ENCODE measurements at places on chromosomes 2 and 18.

DNA sequence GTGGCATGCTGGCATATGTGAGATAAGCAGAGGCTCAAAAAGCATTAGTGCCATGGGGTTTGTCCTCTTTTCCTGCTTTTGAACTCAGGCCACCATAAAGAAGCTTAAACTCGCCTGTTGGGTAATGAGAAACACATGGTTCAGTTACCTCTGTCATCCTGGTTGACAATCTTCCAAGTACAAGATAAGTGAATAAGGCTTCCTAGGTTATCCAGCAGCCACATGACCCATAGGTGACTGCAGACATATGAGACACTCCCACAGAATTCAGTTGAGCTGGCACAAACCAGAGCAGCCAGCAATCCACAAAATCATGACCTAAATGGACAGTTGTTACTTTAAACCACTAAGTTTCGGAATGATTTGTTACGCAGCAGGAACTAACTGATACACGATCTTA, 97.3 kb downstream of the TACR1 start:
- DNase-seq = no peak

DNA sequence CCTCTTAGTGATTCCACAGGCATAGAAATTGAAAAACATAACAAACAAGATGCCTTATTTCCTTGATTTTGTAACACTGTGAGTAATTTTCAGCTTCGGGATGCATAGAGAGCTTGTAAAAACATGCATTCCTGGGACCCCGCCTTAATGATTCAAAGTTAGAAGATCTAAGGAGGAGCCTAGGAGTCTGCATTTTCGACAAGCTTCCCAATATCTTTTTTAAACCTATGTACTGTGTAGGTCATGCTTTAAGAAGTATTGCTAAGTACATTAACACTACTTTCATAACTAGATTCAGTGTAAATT, 109.8 kb upstream of the ZNF516 start:
- no peak for DNase-seq

DNA sequence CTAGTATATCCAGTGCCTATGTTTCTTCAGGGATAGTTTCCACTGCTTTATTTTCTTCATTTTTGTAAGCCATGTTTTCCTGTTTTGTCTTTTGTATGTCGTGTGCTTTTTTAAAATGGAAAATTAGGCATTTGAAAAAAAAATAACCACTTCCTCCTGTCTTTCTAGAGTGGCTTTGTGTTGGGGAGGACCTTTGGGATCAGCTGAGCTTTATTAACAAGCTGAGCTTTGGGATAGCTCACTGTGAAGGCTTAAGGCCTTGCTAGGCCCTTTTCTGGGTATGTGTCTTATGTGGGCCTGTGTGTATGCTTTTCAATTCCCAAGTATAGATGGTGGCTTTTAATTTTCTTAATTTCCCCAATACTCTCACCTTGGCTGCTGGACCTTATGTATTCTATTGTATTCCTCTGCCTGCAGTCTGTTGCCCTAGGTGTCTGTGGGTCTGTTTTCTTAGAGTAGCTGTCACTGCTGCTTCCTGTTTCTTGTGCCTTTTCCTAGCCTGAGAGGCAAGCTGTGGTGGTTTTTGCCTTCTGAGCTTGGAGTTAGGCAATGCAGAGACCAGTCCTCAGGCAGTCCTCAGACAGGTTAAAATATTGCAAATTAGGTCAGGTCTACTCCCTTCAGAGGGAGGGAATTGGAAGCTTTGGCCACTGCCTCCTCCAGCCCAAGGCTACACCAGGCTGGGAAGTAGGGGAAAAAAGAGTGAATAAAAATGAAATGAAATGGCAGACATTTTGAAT, 134.7 kb downstream of the LDLRAD4 start:
- DNase-seq = no peak

DNA sequence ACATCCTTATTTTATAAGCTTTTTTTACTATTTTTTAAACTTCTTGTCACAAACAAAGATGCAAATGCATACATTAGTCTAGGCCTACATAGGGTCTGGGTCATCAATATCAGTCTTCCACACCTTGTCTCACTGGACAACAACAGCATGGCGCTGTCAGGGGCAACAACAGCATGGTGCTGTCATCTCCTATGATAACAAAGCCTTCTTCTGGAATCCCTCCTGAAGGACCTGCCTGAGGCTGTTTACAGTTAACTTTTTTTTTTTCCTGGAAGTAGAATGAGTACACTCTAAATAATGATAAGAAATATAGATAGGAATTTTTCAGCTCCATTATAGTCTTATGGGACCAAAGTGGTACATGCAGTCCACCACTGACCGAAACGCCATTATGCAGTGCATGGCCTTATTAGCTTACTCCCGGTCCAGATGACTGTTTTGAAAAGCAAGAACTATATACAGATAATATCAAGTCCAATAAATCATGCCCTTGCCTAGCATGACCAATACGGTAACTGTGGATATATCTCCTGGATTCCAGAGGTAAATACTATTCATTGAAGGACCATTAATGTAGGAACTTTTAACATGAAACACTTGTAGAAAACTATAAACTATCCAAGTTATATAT, 38.4 kb downstream of the TCF4 start:
- no peak for DNase-seq

GRCh38 chr18:35604369-35604768, 22.8 kb downstream of the GALNT1 start:
- DNase-seq = no peak

DNA sequence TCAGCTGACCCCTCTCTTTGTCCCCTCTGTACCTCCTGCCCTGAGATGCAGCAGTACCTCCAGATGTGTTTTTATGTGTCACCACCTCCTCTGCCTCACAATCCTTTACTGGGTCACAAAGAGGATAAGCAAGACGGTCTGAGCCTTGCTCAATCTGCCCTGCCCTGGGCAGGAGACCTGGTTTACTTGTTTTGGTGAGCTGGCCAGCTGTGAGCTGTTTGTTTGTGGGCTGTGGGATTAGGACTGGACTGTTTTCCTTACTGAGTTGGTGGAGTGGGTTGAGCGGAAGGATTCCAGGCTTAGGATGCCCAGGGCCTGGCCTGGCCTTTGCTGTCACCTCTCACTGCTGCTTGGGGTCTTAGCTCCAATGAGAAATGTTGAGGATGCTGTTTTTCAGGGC, 299.5 kb downstream of the SRBD1 start:
- DNase-seq = no peak

DNA sequence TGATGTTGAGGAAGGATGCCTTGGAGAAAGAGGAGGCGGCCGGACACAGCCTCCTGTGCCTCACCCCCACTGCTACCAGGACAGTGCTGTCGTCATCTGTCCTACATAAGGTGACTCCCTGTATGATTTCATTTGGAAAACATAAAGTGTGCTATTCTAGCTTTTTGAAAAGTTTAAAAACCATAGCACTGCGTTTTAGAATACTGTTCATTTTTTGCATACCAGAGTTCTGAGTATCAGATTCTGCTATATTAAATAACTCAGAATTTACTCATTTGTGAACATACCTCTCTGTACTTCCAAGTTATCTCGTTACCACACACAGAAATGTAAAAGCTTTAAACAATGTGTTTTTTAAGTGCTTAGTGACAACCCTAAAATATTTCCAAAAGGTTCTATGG, 302.9 kb downstream of the LRRTM1 start:
- no peak for DNase-seq

DNA sequence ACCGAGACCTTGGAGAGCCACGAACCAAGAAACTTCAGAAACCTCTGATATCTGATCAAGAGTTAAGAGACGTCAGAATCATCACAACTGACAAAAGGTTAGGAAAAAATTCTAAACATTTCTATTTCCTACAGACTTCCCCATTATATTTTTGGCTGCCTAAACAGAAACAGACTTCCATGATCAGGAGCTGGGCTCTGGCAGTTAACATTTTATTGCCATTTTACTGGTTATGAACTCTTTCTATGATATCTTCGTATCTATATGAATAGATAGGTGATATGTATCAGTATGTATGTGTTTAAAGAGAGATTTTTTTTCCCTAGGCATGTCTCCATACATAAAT, 31.1 kb upstream of the PPP1R1C start:
- no peak for DNase-seq

DNA sequence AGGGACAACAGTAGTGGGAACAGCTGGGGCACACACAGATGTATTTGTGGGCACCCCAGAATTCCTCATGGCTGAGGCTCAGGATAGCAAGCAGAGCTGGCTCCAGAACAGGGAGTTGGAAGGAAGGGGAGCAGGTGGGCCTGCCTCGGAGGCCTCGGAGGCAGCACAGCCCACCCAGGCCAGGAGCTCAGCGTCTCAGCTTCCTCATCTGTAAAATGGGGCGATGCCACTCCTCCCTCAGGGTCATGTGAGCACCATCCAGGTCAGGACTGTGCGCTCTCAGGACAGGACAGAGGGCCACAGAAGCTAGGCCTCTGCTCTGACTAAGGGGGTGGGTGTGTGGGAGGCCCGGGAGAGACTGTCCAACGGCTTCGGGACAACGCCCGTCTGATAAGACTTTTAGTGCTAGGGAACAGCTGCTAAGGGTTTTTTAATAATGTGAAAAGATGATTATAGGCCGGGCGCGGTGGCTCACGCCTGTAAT, 106.2 kb downstream of the HDAC4 start:
- no peak for DNase-seq

DNA sequence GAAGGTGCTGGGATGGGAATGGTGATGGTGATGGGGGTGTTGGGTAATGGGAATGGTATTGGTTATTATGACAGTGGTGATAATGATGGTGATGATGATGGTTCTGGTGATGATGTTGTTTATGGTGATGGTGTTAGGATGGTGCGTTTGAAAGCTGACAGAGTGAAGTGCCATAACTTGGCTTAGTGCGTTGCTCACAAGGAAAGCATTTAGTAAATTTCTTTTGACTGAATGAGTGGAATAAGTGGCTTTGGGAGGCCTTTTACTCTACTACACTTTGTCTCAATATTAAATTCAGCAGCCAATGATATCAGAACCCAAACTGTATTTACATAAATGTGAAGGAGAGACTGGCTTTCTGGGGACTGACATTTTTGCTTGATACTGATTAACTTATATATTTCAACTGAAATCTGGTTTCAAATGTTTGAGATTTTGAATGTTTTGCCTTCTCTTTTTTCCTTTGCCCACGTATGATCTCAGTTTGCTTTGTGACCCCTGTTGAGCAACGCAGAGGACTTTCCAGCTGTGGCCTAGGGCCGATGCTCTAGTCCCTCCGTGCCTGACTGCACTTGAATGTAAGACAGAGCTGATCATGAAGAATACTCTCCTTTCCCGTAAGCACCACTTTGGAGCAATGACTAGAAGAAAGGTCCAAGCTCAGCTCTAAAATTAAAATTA, 128.5 kb upstream of the SH3BP4 start:
- no peak for DNase-seq

DNA sequence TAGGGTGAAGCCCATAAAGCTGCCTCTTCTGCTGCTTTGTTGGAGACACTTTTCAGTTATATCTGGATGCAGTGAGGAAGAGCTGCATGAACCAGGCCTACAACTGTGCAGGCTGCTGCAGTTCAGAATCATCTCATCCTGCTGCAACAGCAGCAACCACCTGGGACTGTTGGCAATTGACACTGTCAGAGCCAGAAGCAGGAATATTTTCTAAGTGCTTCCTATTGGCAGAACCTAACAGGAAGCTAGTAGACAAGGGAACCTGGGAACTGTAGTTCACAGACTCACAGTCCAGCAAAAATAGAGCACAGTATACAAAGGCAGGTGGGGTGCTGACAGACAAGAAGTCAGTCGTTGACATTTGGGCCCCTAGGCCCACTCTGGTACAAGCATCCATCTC, 452.9 kb upstream of the SPRED2 start:
- DNase-seq = no peak

DNA sequence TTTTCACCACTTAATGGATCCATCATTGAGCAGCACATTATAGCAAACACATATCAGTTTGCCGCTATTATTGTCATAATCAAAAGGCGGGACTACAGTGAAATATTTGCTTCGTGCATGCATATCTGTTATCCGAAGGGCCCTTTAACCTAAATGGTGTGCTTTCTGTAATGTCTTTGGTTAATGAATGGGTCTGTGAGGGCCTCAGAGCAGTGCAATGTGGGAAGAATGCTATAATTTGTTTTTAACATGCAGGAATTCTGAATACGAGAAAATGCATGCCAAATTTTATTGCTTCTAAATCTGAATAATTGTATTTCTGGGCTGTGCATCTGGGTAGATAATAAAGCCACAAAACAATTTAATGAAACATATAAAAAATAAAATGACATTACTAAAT, 32.8 kb upstream of the CELF4 start:
- no peak for DNase-seq

DNA sequence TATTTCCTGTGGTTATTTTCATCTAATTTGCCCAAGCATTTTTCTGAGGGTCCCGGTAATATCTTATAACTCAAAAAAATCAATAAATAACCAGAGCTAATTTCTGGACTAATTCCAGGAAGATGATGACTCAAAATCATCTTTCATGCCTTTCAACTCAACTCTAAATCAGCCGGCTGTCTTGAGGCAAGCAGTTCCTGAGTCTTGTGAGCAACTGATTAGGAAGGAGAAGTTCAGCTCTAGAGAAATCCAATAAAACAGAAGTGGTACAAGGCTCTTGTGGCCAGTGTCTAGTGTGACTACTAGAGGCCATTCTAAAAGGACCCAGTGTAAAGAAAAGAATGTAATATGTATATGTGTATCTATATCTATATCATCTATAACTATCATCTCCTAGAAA, 890.4 kb downstream of the TRIB2 start:
- no peak for DNase-seq

DNA sequence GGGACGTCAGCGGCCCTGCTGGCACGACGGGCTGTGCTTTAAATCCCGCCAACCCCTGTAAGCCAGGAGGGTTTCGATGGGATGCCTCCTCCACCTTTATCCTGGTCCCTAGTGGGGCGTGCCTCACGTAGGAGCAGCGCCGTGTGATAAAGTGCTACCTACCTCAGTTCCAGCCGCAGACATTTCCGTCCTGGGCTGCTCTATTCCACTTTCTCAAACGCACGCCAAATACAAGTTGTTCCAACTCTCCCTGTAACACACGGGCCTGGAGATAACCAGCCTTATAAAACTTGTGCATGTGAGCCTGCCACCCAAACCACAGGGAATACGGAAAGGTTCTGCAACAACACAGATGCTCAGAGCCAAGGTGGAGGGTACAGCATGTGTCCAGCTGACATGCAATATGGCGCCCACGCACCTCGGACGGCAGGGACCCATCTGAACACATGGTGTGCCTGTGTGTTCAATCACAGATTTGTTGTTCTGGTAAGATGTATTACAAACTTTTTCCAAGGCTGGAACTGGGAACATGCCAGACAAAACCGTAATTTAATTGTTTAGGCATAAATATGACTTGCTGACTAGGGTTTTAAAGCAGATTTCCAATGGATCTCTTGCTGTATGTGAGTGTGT, 47.7 kb downstream of the ZNF516 start:
- no peak for DNase-seq

- no peak for DNase-seq
These were observed 31.6 kb downstream of the TNS1 start for GRCh38 chr2:217971166-217971565.

GRCh38 chr18:44098551-44099098, 582.1 kb upstream of the SETBP1 start:
- no peak for DNase-seq

GRCh38 chr2:72544554-72544953, 281.3 kb downstream of the EXOC6B start:
- no peak for DNase-seq

- DNase-seq = no peak
These were observed 6.4 kb downstream of the GALNT14 start for GRCh38 chr2:31131871-31132270.

- DNase-seq = no peak
These were observed 186.5 kb downstream of the CCDC102B start for GRCh38 chr18:68984342-68984741.
